ENCODE measurements at places on chromosomes 12 and 14. TPM values are rescaled to one million over a fixed set of nuclear protein-coding genes. Genes with fewer than 3 reads are reported as not detected.

DNA sequence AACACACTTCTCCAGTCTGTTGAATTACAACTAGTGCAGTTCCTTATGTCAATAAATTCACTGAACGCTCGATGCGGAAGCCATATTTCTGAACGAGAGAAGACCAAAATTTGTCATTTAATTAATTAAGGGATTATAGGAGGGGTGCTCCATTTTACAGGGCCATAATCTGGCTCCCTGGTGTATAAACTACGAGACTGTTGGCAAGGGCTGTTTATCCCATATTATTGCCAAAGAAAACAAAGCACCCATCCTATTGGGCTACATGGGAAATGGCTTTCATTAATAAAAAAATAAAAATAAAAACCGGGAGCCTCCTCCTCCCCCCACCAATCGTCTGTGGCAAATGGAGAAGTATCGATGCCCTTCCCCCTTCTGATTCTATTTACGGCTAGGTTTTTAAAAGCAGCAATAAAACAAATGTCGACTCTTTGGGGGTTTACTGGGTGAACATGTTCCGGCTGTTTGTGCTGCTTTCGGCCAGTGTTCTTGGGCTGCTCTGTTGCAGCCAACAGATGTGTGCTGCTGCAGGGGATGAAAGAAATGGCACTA, 24.8 kb downstream of the ATF7 start:
- no peak for DNase-seq

The TEX52 gene
- total RNA-seq: not detected

The SERPINA10 gene
- not detected for total RNA-seq

The ABCC9 gene
- total RNA-seq: 21.2 TPM

The TAS2R10 gene
- 5.5 TPM for total RNA-seq

The TNFAIP2 gene
- 18.2 TPM for total RNA-seq

All from occipital lobe (tissue), 3 donors.